ENCODE measurements at places on chromosomes 4 and X.
A peak's percentile ranks its signal among the peaks of the same experiment; 100 is the strongest.

GRCh38 chr4:161555689-161556660 is 607.8 kb downstream of the FSTL5 start:
- no peak for DNase-seq

GRCh38 chr4:184347251-184348239 is 126.8 kb downstream of the IRF2 start:
- no peak for DNase-seq

DNA sequence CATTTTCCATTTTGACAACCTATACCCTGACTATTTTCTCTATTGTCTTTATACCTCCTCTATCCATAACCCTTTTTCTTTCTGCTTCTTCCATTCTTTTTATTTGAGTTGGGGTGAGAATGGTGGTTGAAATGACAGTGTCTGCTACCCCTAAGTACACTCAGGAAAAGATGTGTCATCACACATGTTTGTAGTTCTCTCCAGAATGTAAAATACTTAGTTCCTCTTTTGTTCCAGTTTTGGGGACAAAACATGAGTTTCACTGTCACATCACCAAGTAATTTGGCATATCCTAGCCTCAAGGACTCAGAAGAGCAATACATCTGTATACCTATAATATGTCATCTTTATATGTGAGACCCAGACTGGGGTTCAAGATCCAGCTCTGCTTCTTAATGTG is 90.3 kb downstream of the COMMD8 start:
- DNase-seq, result no peak

DNA sequence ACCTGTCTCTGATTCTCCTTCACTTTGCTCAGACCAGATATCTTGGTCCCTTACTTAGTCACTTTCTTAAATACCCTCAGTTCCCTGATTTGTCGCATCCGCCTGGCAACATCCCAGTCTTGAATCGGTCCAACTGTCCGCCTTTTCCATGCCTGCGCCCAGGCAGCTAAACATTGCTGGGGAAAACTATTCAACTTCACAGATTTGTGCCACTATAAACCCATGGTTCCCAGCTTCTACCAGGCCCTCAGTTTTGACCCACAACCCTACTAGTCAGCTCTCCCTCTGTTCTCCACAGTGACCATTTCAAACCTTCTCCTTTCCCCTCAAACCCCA is 451 bp upstream of the FGD1 start:
- DNase-seq, result no peak

- DNase-seq, result no peak
These were observed 4.8 kb downstream of the MND1 start for GRCh38 chr4:153349206-153349805.

DNA sequence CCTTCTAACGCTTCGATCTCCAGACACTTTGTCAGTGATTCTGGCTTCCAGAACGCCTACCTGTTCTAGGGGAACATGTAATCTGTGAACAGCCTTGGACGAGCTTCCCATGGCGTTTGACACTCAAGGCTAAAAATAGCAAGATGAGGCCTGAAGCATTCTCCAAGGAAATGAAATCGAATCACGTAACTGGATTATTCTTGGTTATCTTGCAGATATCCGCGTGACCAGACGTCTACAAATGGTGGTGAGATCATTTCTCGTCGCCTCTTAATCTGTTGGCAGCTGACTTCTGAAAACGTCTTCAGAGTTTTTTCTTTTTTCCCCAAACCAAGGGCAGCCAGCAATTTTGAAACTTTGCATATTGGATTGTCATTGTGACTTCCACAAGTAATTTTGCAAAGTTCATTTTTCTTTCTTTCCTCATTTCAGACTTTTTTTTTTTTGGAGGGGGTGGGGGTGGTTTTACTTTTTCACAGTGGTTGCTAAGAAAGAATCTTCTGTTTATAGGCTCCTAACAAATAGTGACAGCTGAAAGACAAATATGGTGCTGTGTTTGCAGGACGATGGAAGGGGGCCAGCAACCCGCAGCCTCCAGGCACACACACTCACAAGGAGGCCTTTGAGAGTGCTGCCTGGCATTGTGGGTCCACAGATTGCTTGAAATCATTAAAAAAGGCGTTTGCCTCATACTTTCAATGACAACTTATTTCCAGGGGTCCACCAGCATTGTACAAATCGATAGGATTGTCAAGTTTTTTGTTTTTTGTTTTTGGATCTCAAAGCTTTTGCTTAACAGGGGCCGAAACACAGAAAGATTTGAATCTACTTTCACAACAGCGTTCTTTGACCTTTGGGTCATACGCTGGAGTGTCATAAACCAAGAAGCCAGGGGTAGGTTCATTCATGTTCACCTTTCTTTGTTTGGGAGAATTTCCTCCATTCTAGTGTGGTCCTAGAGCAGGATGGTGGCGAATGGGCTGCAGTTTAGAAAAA is 32.4 kb upstream of the PDLIM3 start:
- DNase-seq, result no peak

DNA sequence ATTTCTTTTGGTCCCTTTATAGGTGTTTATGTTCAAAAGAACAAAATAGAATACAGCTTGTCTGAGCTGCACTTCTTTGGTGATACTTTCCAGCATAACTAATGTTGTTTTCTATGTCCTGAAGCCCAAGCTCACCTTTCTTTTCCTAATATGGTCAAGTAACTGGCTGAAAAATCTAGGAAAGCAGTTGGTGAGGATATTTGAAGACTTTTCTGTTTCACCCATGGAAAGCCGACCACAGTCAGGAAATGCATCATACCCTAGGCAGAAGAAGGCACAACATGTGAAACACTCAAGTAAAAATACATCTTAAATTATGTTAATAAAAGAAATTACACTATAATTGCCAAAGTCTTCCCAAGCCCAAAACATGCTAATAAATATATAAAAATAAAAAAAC is 337.0 kb downstream of the PDGFC start:
- DNase-seq, result no peak

DNA sequence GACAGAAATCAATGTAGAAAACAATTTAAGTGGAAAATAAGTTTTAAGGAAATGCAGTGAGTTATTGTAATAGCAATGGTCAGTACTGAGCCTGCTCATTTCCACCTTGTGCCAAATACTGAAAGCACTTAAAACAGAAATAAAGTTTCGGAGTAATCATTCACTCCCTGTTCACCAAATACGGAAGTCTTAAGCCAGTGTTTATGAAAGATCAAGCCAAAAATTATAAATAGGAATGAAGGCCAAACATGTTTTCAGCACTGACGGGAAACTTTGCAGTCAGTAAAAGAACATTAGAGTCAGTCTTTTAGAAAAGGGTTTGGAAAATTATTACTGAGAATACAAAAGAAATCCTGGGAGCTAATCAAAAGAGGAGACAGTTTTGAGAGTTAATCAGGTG is 178.6 kb downstream of the DMD start:
- DNase-seq, result no peak

- no peak for DNase-seq
These were observed 329.7 kb downstream of the UNC5C start for GRCh38 chr4:95219109-95219508.

DNA sequence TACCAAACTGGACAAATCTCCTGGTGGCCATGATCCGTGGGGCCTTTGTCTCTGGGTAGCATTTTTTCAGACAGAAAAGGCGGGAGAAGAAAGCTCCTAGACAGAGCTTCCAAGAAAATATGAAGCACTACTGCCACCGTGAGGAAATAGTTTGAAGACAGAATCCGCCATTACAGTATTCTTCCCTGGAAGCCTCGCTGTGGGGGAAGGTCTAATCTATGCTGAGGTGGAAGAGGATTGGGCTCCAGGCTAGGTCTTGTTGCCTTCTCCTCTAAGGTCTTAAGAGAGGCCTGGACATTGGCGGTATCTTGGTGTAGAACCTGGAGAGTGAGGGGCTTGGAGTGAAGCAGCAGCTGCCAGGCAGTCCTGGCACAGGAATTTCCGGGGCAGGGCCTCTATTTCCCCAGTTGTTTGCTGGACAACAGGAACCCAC is 218.9 kb downstream of the OR13H1 start:
- DNase-seq, result no peak

DNA sequence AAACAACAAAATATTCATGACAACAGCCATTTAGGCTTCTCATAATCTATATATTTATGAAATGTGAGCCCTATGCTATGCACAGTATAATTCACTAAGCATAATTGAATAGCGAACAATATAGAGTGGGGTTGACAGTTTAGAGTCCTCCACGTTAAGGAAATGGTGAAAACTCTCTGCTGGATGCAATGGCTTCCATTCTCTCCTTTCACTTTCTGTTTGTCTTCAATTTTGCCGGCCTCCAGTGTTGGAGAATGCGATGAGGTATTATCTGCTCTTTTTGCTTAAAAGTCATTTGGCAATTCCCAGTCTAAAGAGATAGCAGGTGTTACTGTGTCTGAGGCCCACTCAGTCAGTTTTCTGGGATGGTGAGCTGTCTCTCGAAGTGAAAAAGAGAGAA is 52.1 kb downstream of the NPY5R start:
- DNase-seq, result no peak

DNA sequence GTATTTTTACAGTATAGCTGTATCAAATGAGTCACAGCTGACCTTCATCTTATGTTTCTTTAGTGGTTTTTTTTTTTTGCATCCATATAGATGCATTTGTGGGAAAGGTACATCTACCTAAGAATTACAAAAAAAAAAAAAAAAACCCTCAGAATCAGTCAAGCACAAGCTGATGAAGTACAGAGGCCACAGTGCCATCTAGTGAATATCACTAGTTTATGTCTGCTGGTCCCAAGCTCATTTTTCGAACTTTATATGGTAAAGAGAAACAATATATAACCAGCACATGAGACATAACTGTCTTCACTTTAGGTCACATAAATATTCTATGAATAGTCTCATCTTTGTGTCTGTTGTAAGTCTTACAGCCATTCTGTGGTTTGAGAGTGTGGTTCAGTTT is 220.1 kb downstream of the DLG3 start:
- no peak for DNase-seq

- peak; percentile 25 for DNase-seq
These were observed 190.5 kb downstream of the RRAGB start for GRCh38 chrX:55907968-55908607.

DNA sequence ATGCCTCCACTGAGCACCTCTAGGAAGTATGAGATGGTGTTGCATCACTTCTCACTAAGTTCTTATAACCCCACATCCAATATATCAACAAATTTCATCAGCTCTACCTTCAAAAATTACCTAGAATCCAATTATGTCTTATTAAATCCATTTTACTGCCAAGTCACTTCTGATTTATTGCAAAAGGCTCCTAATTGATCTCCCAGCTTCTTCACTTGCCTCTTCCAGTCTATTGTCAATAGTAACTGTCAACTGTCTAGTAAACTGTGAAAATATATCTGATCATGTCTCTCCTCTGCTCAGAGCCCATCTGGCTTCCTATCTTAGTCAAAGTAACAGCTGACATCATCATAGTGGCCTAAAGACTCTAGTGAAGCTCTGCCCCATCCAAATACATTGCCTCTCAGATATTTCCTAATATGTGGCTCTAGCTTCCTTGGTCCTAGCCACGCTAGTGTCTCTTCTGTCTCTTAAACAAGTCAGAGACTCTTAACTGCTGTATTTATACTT is 414.5 kb upstream of the ATOH1 start:
- no peak for DNase-seq

DNA sequence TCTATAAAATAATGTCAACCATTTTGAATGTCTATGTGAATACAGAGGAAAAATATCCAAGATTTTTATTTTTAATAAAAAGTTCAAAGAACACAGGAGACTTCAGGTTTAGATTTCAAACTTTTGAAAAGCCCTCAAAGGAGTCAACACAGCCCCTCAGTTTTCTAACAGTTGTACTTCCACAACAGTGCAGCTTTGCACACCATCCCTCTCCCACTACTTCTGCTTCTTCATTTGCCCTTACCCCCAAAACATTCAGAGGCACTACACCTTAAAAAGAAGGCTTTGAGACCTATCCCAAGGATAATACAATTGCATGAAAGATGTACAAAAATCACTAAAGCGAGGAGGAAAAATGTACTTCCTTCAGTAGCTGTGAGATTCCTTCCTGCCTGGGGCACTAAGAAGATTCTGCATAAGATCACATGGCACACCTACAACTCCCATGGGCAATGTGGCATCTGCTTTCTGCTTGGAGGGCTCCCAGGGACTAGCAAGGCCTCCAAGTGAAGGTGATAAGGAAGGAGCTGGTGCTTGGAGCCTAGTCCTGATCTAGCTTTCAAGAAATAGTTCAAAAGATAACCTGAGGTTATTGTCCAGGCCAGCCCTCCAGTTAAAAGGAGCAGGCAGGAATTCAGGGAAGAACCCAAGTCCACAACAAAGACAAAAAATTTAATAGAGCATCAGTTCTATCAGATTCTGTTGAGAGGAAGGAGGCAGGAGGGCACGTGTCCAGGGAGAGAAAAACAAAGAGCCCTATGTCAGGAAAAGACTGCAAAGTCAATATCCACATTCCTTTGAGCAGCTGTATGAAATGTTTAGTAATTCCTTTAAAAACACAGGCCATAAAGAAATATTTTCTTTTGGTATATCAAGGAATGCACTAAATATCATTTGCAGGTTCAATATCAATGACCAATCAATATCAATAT is 19.1 kb downstream of the ARAP2 start:
- DNase-seq, result no peak

GRCh38 chr4:99362768-99363167 is 10.2 kb upstream of the ADH1C start:
- DNase-seq, result no peak

- no peak for DNase-seq
These were observed 41.9 kb downstream of the MAMLD1 start for GRCh38 chrX:150405006-150405405.

- DNase-seq, result no peak
These were observed 392.4 kb downstream of the UNC5C start for GRCh38 chr4:95156452-95156765.

- DNase-seq, result no peak
These were observed 76.6 kb downstream of the SH3KBP1 start for GRCh38 chrX:19810802-19811201.

DNA sequence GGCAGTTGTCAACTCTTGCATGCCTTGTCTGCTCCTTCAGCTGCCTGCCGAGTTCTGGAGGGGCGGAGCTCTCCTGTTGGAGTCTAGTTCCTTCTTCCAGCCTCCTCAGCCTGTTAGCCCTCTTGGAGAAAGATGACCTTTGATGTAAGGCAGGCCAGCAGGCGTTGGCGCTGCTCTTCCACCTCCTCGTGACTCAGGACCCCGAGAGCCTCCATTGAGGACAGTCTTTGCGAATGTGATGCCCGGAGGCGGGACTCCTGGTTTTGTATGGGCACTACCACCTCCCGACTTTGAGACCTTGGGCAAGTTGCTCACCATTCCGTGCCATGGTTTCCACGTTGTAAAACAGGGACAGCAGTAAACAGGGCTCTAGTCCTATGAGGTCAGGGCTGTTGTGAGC is 108.3 kb downstream of the TENM3 start:
- no peak for DNase-seq

GRCh38 chr4:57424232-57424897 is 314.2 kb upstream of the IGFBP7 start:
- DNase-seq, result no peak

GRCh38 chrX:76155786-76156185 is 17.1 kb upstream of the PBDC1 start:
- DNase-seq, result no peak

GRCh38 chrX:22378296-22378695 is 105.6 kb downstream of the CBLL2 start:
- DNase-seq, result no peak

- no peak for DNase-seq
These were observed 27.7 kb downstream of the NIPAL1 start for GRCh38 chr4:48044298-48044697.

- no peak for DNase-seq
These were observed 144.3 kb downstream of the CAMK2D start for GRCh38 chr4:113617195-113617594.
